ENCODE measurements at places on chromosomes 4 and X.

GRCh38 chr4:139144911-139145551, 32.0 kb downstream of the ELF2 start:
- DNase-seq = no peak

DNA sequence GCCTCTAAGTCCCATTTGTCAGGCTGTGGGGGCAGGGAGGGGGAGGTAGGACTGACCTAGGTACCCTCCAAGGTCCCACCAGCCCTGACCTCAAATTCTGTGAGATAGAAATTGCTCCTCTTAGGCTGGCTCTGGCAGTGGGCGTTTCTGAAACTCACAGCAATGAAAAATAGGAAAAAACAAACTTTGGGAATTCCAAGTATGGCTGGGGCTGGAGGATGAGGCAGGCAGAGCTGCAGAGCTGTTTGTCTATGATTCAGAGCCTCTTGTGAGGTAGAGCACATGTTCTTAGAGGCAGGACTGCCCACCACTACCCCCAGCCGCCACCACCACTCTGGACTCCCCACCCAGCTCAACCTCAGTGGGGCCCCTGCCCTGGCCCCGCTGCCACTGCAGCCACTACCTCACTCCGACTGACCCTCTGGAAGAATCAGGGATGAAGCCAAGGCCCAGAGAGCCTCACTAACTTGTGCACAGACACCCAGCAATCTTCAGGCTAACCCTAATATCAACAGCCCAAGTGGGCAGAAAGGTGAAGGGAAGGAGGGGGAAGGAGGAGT, 98.2 kb downstream of the PJA1 start:
- no peak for DNase-seq

DNA sequence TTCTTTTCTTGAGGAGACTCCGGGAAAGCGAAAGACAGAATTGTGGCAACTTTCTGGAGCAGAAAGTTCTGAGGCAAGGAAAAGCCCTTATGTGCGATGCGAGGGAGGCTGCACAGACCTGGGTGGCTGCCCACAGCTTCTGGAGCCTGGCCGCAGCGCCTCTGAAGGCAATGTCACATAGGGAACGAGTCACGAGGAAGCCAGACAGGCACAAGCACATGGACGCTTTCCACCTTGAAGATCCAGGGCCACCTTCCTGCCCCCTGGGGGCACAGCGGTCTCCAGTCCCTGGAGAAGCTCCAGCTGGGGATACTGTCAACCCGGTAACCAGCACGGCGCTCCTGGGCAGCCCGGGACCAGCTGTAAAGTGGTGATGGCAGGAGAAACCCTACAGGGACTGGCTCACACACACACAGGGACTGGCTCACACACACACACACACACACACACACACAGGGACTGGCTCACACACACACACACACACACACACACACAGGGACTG, 69.8 kb downstream of the MTNR1A start:
- no peak for DNase-seq

DNA sequence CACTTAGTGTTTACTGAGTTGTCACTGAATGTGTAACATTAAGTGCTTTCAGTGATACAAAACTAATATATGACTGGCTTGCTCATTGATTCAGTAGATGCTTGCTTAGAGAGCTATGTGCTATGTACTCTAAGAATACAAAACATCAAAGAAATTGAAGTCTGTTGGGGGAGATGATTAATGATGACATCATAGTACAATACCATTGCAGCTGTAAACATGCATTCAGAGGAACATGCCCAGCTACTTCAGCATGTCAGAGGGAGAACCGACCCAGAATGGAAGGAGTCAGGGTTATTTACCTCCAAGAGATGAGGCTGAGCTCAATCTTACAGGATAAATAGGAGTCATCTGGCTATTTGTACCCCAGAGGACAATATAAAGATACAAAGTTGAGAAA, 290.8 kb downstream of the TENM3 start:
- no peak for DNase-seq

DNA sequence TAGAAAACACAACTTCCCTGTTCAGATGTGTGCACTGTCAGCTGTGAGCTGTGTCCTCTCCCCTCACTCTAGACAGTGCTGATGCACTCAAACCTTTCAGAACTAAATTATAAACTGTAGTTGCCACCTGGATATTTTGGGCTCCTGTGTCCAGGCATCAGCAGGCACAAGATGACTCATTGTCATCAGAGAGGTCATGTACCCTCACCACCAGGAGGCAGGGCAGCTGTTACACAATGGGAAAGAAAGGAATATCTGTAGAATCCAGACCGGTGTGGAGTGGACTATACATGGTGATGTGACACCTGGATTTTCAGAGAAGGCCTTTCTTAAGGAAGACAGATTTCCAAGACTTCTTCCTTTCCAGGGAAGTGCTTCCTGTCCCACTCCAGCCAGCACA, 854.4 kb upstream of the AGA start:
- DNase-seq = no peak

DNA sequence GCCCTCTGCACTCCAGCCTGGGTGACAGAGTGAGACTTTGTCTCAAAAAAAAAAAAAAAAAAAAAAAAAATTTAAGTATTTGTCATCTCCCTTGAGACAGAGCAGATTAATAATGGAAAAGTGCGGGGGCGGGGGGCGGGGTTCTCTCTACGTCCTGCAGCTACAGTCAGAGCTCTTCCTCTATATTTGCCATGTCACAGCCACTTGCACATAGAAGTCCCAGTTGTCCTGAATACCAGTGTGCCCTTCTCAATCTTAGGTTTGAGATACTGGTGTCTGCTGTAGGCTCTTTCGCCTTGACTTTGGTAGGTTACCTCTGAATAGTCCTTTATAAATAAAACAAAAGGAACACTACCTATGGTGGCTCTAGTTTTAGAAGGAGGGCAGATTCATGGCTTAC, 237.8 kb upstream of the PGRMC2 start:
- DNase-seq = peak; percentile 20

Measured in GM20000 (cell line).